CD4-positive, alpha-beta T cell treated with Interleukin-17A for 4 hours (primary cell): ENCODE measurements at places on chromosomes 16 and 17.
A peak's percentile ranks its signal among the peaks of the same experiment; 100 is the strongest.

- peak; percentile 85 for DNase-seq
These were observed 14.4 kb downstream of the HID1 start for GRCh38 chr17:74957935-74958740.

DNA sequence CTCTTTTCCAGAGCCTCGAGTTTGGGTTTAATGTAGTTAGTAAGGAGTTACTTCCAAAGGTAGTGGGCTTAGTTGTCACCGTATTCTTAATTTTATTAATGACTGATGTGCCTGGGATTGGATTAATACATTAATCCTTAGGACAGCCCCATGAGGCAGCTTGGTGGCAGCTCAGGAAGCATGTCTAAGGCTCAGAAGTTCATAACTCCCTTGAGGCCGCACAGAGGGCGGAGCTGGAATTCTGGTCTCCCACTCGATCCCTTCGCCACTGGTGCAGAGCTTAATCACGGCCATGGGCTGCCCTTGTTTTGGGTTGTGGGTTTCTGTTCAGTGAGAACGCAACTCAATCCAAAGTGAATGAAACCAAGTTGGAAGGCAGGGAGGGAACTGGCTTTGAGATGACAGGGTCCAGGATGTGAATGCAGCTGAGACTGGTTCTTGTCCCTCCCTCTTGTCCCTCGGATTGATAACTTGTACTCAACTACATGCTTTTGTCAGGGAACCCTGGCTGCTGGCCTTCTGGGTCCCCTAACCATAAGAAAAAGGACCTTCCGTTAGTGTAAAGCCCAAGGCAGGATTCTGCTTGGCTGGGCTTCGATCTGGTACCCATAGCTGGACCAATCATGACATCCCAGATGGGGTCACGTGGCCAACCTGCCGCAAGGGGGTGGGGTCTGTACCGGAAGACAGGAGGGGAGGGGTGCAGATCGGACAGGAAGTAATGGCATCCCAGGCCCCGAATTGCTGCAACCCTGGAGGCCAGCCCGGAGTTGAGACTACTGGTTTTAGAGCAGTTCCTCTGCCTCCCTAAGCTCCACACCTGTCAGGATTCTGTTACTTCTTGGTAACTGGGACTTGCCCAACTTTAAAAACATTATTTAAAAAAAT is 45.4 kb downstream of the SNX20 start:
- peak; percentile 19 for DNase-seq

- DNase-seq: no peak
These were observed 153.2 kb upstream of the KCNJ18 start for GRCh38 chr17:21539146-21539545.

- DNase-seq: no peak
These were observed 79.6 kb upstream of the CACNG5 start for GRCh38 chr17:66755101-66755943.

DNA sequence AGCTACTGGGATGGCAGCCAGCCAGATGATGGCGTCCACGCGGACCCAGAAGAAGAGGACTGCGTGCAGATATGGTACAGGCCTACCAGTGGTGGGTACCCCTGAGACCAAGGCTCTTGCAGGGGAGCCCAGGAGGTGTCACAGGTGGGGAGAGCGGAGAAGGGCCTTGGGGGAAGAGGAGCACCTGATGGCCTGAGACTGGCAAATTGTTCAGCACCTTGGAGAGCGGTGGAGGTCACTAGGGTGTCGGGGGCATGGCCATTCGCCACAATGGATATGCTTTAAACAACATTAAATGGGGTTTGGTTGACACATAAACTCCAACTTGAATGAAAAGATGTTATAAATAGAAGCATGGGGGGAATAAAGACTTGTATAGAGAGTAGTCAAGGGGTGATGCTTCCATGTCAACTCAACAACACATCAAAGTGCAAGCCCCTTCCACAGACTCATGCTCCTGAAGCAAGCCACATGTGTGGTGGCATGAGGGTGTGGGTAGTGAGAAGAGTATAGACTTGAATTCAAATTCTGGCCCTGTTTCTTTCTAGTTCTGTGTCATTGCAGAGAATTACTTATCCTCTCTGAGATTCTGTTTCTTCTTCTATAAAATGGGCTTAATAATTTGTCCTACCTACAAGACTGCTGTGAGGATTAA is 22.2 kb downstream of the CLEC19A start:
- no peak for DNase-seq

GRCh38 chr16:47815655-47816054 is 340.1 kb downstream of the ABCC12 start:
- no peak for DNase-seq

DNA sequence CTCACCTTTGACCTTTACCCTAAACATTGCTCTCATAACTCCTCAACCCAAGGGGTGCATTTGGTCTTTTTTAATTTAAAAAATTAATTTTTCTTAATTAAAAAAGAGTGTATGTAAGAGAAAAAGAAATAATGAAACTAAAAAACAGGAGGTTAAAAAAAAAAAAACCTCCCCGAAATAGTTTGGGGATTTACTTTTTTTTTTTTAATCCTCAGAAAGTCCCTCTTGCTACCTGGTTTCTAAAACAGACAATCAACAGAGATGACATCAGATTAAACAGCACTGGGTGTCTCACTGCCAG is 301.3 kb downstream of the SOX9 start:
- no peak for DNase-seq

- DNase-seq: no peak
These were observed 122.3 kb downstream of the PCTP start for GRCh38 chr17:55873017-55873758.

- DNase-seq: no peak
These were observed 93.9 kb downstream of the STH start for GRCh38 chr17:46092991-46093390.

DNA sequence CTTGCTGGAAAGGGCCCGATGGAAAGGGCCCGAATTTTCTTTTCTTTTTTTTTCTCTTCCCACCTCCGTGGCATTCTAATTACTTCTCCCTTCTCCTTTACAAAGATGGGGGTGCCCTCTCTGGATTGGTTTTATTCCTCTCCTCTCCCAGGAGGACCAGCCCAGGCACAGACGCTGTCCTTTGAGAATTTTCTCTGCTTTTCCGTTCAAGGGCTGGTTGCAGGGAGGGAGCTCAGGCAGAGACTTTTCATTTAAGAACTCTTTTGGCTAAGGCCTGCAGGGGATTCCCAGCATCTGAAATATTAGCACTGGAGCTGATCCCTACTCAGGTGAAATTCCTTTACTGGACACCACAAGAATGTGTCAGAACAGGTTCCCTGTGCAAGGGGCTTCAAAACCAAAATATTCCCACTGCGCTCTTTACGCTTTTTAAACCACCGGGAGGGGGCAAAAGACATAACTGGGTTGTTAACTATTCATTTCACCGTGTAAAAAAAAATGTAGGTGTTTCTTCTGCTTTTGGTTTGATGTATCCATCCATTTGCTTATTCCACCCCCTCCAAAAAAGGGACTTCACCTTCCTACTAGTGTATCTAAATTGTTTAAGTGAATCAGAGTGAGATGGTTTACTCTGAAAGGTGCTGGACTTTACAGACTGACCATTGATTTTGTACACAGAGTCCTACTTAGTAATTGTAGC is 1.4 kb downstream of the NFAT5 start:
- DNase-seq: peak; percentile 7

DNA sequence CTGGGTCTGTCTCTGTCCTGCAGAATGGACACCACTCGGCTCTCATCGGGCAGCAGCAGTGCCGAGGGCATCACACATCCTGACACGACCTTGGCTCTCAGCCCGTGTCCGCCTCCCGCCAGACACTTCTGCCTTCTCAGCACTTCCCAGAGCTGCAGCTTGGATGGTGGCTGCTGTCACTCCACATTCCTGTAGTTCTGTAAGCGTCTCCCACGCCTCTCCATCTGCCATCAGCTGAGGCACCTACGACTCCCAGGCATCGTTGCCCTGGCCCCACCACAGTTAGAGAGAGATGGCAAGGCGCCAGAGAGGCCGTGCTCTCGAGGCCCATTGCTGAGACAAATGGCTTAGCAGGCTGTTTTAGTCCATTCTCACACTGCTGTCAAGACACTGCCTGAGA is 195.9 kb upstream of the CHMP6 start:
- DNase-seq: no peak

- DNase-seq: peak; percentile 34
These were observed 5.2 kb downstream of the PECAM1 start for GRCh38 chr17:64385187-64386083.
